ENCODE measurements at places on chromosomes 5 and 9.
A peak's percentile ranks its signal among the peaks of the same experiment; 100 is the strongest.

DNA sequence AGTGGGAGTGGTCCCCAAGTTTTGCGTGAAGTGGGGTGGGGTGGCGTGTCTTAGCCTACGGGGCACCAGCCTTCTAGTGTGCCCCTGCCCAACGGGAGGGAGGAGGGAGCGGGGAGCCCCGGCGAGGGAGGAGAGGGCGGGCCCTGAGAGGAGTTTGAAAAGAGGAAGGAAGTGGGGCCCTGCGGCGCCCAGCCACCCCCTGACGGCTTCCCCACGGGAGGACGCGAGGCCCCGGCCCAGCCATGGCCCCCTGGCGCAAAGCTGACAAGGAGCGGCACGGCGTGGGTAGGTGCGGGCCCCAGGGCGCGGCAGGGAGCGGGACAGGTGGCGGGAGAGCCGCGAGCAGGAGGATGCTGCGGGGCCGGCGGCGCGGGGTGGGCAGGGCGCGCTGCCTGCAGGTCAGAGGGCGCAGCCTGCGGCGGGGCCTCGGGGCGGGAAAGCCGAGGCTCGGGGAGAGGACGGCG is at the start of gene DOCK2:
Gene DOCK2 (plus strand): TSS at position 191 of the 464 bp plus-strand sequence. CDS start 52 bp downstream, at position 243.
- peak; percentile 25 for DNase-seq

DNA sequence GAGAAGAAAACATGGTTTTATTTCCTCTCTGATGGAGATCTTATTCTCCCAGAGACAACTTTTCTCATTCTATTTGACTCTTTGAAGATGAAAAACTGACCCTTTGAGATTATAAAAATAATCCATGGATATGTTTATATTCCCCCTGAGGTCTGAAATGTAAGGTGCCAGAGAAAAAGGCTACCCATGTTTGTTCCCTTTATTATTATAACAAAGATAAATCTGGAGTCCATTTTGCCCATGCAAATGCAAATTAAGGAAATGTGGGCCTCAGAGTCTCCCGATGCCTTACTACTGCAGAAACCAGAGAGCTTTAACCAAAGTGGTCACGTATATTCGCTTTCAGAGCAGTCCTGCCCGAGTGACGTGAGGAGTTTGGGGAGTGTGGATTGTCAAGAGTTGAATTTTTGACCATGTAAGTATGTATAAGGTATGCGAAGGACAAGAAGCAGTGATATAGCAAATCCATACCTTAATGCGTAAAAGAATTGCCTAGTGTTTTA is 312.5 kb downstream of the RASEF start:
- DNase-seq = no peak

GRCh38 chr5:179568721-179569120 is 18.4 kb downstream of the RUFY1 start:
- no peak for DNase-seq

GRCh38 chr5:102080288-102080687 is 215.8 kb downstream of the SLCO4C1 start:
- DNase-seq = no peak

DNA sequence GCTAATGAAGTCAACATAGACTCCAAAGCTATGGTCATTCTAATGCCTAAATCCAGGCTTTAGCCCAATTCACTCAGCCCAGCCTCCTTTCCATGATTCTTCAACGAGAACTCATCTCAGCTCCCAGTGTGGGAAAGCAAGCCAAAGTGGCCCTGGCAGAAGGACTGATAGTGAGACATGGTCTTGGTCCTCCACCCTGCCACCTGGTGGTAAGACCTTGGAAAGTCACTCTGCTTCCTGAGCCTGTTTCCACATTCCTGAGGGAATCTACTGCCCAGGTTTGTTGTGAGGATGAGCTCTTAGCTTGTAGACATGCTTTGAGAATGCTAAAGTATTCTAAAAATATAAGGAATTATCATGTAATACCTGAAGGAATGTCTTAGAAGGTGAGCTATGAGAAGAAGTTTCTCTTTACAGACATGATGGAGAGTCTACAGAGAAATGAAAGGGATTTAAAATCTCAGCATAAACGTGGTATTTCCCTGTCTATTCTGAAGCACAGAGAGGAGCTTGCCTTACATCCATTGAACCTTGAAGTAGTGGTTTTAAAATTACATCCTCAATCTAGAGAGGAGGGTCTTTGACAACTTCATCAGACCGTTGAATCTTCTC is 173.5 kb downstream of the TRIM32 start:
- peak; percentile 64 for DNase-seq

DNA sequence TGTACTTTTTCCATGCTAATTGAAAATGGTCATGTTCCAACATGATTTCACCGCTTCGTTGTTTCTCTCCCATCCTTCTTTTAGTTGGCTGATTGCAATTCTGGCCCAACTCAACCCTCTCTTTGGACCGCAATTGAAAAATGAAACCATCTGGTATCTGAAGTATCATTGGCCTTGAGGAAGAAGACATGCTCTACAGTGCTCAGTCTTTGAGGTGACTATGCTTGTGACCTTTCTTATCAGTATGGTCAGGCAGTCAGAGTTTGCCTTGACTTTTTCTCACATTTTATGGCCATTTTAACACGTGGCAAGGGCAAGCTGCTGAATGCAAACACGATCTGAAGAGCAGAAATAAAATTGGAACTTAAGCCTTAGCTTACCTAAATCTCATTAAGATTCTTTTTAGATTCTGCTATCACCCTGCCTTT is 36.0 kb upstream of the CREBRF start:
- peak; percentile 28 for DNase-seq

GRCh38 chr5:80915716-80916115 is 44.4 kb upstream of the RASGRF2 start:
- DNase-seq = no peak

DNA sequence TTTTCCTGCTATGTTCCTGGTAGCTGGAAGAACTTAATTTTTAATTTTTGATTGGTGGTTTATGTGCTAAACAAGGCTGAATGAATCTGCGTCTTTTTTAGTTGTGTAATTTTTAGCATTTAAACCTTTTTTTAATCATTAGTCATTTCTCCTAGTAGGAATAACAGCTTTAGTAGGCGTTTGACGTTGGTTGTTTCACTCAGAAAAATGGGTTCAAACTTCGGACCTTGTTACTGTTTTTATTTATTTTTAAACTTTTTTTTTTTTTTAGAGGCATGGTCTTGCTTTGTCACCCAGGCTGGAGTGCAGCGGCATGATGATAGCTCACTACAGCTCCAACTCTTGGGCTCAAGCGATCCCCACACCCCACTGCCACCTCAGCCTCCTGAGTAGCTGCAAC is 12.9 kb downstream of the SFXN1 start:
- no peak for DNase-seq

All from K562 (cell line).